ENCODE measurements at places on chromosomes 11 and 22.
A peak's percentile ranks its signal among the peaks of the same experiment; 100 is the strongest.

- DNase-seq: peak; percentile 76
Measured at GRCh38 chr22:42169055-42169469, 38.5 kb upstream of the CYP2D6 start.

DNA sequence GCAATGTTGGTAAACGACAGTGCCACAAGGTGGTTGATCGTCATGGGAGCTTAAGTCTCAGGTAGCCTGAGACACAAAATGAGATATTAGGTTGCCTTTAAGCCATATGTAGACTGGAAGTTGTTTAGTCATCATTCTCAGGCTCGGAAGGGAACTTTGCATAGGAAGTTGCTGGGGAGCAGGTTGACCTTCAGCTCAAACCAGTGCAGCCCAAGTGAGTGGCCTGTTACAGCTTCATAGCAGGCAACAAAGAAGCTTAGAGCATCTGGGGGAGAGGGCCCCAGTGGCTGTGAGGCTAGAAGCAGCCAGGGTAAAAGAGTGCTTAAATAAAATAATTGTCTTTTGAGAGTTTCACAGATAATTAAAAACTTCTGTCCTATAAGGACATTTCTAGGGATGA, 404.0 kb downstream of the GUCY1A2 start:
- DNase-seq: no peak

DNA sequence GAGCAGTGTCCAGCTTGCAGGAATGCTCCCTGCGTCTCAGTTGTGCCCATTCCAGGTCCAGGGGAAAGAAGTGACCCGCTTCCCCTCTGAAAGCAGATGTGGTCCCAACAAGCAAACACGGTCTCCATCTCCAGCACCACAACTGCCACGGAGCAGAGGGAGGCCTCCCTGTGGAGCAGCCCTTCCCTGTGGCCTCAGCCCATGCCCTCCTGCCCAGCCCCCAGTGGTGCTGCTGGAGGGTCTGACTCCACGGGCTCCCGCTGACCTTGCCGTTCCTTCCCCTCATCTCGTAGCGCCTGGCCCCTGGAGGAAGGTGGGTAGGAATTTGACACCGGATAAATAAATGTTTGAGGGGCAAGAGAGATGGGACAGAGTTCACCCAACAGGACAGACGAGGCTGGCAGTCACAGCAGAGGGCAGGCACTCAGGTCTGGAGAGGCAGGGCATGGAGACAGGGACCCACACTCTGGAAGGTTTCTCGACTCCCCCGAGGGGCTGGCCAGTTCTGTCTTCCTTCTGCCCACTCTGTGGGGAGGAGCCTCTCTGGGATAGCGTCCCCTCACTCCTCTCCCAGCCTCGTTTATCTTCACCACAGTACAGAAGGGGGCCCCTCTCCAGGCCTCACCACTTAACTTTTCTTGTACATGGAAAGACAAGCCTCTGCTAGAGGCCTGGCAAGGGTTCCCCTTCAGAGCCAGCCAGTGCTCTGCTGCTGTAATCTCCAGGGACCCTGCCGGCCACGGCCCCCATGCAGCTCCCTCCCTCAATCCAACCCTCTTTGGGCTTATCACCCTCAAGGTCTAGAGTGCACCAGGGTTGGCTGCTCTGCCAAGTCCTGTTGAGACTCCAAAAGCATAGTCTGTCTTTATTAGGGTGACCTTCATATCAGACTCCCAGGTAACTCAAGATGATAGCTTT, 7.5 kb upstream of the ST3GAL4 start:
- peak; percentile 67 for DNase-seq

DNA sequence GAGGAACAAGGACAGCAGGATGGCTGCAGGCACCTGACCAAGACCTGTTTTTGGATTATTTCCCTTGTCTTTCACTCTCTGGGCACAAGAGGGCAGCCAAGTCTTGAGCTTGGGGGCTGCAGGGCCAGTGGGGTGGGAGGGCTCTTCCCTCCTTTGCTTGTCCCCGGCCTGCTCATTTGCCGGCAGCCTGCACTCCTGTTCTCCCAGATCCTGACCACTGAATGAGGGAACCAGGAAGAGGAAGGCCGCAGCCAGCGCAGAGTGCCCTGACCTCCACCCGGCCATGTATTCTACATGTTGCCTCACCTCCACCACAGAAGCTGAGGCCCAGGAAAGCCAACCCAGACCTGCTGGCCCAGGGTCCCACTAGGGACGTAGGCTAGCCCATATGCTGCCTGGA, 15.5 kb upstream of the NNMT start:
- peak; percentile 46 for DNase-seq

GRCh38 chr11:105046898-105047579, 1.9 kb upstream of the CARD16 start:
- no peak for DNase-seq

- no peak for DNase-seq
Measured at GRCh38 chr22:49548356-49549202, 279.1 kb downstream of the BRD1 start.
